SJSA1 (cell line): ENCODE measurements at places on chromosomes 7 and 10. TPM values are rescaled to one million over a fixed set of nuclear protein-coding genes. Genes with fewer than 3 reads are reported as not detected.

- no peaks in the 10 kb centered on the region for H3K27me3 ChIP-seq
- H3K4me3 ChIP-seq: no peak overlapping the region
- DNase-seq: no peak
These were observed 30.3 kb downstream of the RHOBTB1 start for GRCh38 chr10:60913657-60914056.

PRRT4 gene
- not detected in 2 replicates for total RNA-seq

DNA sequence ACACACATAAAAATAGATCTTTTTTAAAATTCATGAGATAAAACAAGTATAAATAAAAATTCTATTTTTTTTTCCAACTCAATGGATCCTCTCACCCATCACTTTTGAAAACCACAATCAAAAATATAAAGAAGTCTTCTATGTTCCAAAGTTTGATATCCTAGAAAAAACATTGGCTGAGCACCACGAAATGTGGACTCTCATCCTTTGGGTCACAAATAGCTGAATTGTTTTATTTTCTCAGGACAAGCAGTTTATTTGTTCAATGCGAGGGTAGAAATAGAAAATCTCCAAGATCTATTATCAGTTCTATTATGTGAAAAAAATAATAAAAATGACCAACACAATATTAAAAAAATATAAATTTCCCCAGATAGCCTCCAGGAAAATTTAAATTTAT is 310.5 kb upstream of the DGKB start:
- no peak for DNase-seq
- H3K27ac ChIP-seq: no peak overlapping the region
- H3K4me1 ChIP-seq: no peaks in the 10 kb centered on the region
- H3K36me3 ChIP-seq: no peaks in the 10 kb centered on the region
- no peak overlapping the region for H3K4me3 ChIP-seq

DIP2C gene
- total RNA-seq: 14.0 and 17.5 TPM in 2 replicates

DOCK4 gene
- 1.3 and 1.5 TPM in 2 replicates for total RNA-seq
